Suppressor macrophage treated with lipopolysaccharide for 1 hour (primary cell): ENCODE measurements at places on chromosomes 3 and 15.

DNA sequence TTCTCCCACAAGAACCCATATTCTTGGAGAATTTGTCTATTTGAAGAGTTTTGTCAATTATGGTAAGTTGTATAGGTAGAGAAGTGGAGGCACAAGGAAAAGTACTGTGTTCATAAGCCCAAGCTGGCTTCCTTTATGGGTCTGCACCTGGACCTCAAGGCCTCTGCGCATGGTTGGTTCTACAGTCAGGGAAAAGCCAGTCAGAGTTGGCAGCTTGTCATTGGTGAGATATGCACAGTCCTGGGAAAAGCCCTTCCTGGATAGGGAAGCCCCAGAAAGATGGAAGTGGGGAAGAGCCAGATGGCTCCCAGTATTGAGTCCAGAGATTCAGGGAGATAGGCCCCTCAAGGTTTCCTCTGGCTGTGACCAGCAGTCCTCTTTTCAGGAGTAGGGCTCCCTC lies 15.8 kb downstream of the BOC start:
- no peak for DNase-seq

GRCh38 chr3:13285007-13285567 lies 135.0 kb downstream of the NUP210 start:
- DNase-seq, result no peak

DNA sequence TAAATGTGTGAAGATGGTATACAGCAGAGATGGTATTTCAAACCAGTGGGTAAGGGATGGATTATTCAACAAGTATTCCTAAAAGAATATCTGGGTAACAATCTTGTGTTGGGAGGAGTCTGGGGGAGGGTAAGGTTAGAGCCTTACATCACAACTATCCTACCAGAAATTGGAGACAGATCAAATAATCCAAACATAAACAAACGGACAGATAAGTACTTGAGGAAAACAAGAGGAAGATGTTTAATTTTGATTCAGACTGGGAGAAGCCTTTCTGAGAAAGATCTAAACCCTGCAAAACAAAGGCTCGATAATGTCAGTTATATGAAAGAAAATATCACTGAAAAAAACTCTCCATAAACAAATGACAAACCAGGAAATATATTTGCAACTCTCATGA lies 77.9 kb downstream of the SLC9A9 start:
- DNase-seq, result no peak

DNA sequence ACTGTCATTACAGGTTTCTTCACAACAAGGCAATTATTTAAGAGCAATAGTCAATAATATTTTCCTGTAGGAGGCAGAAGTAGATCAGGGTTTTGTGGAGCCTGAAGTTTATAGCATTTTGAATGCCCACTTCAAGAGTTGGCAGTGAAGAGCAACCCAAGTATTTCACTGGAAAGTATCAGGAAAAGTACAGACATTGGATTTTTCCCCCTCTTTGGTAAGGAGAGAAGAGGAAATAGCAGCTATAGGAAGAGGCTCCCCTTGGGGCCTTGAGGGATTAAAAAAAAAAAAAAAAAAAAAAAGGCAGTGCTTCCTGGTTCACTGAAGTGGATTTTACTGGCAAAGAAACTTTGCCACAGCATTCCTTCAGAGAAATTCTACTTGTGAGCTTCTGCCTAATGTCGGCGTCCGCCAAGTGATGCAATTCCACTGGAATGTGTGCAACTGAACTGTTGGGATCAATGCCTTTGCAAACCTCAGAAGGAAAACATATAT lies 5.7 kb upstream of the CNTN6 start:
- DNase-seq, result no peak

- no peak for DNase-seq
Observed at GRCh38 chr3:155420881-155421486, 127.5 kb upstream of the STRIT1 start.
